ENCODE measurements at places on chromosomes 3 and 15.
A peak's percentile ranks its signal among the peaks of the same experiment; 100 is the strongest.

- ATAC-seq, result no peak
These were observed 221.0 kb upstream of the TPM1 start for GRCh38 chr15:62821384-62822131.

DNA sequence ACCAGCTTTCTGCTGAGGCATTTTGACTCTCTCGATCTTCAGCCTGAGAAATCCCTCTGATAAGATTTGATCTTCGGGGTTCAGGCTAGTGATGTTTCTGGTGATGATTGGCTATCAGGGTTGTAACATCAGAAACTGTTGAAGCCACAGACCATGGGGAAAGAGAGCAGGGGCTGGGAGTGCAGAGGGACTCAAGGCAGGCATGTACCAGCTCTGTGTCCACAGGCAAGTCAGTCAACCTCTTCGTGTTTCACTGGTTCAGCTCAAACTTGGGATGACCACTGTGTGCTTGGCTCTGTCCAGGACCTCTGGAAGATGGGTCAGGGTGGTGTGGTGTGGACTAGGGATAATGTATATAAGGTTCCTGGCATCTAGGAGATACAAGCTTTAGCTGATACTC is 116.5 kb downstream of the EEFSEC start:
- ATAC-seq, result no peak

GRCh38 chr15:23762026-23762425 is 74.9 kb upstream of the NDN start:
- no peak for ATAC-seq

DNA sequence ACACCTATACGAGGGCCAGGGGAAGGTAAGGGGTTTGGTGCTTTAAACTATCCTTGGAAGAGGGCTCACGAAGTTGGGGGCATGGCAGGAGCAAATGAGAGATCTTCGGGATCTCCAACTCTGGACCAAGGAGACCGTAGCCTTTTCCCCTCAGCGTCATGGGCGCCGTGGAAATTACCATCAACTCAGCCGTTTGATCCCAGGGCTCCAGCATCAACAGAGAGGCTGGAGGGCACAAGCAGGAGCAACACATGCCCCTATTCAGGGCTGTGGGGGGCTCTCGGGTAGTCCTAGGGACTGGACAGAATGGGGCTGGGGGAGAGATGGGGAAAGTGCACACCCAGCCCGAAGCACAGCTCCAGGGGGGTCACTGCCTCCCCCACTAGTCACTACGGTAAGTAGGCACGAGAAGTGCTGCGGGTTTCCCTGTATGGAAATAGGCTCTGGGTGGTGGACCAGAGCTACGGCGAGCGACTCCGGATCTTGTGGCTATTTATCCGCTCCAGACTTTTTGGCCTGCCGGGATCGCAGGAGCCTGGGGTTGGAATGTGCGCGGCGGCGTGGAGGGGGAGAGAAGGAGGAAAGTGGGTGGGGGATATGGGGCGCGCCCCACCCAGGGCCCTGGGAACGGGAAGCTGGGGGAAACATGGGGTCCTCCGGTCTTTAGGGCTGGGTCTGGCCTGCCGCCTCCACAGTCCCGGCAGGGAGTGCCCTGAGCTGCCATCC is 539 bp upstream of the LAMB2 start:
- peak; percentile 89 for ATAC-seq

- no peak for ATAC-seq
These were observed 216.3 kb downstream of the RPLP1 start for GRCh38 chr15:69668963-69669362.

DNA sequence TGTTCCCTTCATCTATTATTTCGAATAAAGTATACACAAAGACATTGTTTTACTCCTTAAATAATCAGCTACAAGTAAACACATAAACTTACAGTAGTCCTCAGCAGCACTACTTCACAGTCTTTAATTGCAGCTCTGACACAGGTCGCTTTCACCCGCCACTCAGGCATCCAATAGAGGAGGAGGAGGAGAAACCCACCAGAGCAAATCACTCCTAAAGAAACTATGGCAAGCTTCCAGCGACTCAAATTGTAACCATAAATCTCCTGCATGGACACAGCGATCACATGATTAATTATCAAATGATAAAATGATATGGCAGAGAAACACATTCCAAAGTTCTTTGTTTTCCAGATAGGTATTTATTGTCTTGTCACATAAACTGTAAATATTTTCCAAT is 26.2 kb downstream of the ATP13A3 start:
- ATAC-seq, result no peak

DNA sequence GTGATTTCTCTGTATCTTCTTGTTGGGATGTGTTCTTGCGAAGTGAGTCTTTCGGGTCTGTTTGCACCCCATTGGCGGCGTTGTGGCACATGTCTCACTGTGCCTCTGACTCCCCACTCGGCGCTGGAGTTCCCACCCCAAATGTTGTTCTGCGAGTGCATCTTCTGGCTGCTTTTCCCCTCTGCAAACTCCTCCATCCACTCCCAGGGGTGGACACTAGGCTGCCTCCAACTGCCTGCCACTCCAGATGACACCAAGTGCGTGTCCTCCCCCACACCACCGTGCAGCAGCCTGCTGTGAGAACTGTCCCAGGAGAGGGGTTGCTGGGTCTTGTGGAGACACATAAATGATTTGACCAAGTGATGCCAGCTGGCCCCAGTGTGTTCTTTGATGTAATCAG is 17.6 kb downstream of the EFCC1 start:
- no peak for ATAC-seq

- ATAC-seq, result no peak
These were observed 18.9 kb downstream of the RAP2B start for GRCh38 chr3:153180860-153181372.

DNA sequence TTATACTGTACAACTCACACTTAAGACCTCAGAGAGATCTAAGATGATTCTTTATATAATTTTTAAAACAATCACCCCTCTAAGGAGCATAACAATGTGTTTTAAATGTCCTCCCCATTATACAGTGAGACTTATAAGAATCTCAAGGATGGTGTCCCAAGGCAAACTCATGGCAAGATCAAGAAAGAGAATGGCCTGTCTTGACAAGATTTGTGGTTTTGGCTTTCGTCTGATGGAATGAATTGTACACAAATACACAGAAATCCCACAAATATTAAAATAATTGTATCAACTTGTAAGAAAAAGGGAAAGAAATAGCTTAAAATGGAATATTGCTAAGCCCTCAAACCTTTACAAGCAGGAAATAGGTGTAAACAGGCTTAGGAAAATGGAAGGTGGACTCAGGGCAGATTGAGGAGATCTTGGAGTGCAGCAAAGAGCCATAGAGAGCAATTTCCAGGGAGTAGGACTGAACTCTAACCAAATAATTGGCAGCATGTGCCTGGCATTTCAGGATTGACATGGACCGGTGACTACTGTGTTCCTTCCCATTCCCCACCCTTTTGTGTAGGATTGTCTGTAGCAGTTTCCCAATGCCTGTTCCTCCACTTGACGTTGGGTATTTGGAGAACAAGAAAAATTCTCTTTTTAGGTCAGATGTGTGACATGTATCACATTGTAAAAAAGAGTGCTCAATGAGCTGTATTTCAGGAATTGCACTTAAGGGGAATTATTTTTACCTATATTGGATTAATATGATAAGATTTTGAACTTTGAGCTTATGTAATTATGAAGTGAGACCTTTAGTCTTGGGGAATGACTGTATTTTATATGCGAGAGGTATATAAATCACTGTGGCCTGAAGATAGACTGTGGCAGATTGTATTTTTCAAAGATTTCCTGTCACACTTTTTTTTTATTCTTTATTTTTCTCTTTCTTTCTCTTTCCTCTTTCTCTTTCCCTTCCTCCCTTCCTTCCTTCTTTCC is 317.8 kb upstream of the SLITRK3 start:
- ATAC-seq, result no peak

- no peak for ATAC-seq
These were observed 2.1 kb downstream of the MYD88 start for GRCh38 chr3:38140326-38141172.

- no peak for ATAC-seq
These were observed 85.6 kb upstream of the IQSEC1 start for GRCh38 chr3:13158871-13159270.

DNA sequence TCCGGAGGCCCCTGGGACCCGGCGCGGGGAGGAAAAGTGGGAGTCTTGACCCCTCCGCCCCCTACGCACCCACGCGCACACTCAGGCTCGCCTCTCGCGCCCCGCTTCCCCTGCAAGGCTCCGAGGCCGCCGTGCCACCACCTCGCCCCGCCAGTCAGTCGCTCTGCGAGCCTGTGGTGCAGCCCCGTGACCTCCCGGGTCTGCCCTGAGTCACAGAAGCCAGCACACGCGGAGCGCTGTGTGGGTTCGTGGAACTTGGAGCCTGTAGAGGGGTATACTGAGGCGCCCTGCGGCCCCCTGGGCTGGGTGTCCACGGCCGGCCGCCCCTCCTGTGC is 380 bp upstream of the ALS2CL start:
- peak; percentile 20 for ATAC-seq

DNA sequence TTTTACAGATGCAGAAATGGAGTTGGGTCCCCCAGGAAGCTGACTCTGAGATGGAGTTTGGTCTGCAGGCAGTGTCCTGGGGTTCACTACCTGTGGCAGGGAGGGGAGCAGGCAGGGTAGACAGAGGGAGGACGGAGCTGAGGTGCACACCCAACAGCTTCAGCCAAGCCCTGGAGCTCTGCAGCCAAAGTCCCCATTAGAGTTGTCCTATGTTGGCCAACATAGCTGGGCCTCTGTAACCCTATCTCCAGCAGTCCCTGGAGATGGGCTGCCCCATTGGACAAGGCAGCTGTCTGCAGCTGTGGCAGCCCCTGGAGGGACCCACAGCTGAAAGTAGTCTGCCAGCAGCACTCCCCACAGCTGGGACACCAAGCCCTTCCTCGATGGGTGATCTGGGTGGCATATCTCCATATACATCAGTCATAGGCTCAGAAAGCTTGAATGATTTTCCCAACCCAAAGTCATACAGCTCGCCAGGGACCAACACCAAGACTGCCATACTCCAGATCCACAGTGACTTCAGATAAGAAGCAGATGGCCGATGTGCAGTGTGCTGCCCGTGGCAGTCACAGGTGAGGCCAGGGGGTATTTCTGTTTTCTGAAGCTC is 31.9 kb downstream of the STARD5 start:
- ATAC-seq, result no peak

DNA sequence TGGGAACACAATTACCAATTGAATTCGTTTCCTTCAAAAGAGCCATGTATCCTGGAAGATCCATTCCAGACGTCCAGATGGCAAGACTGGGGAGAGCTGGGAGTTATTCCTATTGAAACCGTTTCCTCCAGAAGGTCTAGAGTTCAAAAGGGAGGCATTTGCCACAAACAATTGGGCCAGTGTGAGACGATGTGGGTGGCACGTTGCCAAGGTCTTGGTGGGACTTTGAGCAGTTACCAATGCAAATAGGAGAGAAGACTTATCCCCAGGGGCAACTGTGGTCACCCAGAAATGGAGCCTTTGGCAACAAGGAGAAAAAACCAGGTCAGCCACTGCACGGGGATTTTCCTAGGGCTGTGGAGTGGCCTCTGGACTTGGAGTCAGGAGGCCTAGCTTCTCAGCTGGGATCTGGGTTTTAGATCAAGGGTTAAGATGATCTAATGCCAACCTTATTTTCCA is 29.6 kb upstream of the TLE3 start:
- ATAC-seq, result no peak

DNA sequence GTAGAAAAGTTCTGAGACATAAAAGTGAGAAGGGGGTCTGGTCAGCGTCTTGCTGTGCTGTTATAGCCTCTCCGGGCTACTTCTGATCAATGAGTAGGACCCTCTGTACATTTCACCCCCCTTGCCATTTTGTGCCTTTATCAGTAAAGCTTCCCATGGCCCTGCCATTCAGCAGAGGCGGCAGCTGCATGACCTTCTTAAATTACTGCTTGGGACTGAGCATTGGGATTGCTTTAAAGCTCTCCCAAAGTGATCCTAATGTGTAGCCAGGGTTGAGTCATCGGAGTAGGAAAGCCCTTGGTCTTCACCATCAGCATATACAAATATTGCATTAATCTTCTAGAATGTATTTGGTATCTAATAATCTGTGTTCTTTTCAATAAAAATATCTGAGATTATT is 70.2 kb downstream of the FMN1 start:
- no peak for ATAC-seq

DNA sequence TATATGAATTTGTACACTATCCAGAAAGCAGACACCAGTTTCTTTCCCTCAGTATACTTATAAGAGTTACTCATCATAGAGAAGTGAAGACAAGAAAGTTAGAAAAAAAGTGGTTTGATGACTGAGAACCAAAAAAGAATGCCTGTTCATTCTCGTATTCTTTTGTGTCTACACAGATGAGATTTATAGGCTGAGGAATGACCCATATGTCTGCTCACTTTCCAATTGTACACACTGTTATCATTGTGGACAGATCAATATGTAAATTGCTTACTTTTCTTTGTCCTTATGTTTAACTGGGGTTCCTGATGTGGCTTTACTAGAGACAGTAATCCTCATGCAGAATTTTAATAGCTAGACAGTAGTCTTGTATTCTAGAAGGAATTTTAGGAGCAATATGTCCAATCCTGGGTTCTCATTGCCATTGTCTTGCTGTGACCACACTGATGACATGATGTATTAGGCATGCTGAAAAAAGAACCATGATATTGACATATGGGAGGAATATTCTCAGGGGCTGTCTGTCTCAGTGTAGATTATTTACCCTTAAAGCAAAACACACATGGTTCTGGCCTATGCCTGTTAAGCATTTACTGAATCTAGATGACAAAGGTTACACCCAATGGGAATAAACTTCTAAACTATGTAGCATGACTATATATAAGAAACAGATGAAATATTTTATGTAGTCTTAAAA is 669.7 kb downstream of the ROBO1 start:
- ATAC-seq, result no peak

- no peak for ATAC-seq
These were observed 363.4 kb upstream of the C2CD4B start for GRCh38 chr15:62528505-62528904.

DNA sequence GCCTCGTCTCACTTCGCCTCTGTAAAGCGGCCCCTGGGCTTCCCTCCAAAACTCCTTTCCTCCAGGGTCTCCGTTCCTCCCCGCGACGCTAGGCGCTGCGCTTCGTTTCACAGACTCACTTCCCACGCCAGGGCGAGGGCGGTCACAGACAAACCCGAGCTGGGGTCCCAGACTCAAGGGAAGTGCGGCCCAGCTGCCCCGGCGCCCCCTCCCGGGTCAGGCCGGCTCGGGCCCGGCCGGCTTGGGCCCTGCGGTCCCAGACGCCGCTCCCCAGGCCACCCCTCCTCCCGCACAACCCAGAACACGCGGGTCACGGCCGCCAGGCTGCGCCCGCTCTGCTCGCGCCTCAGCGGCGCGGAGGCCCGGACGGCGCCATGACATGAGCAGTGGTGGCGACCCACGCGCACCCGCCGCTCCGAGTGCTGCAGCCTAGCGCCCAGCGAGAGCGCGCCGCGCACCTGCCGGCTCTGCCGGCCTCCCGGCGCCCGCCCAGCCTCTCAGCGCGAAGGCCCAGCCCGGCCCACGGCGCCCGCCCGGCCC is 547 bp downstream of the NUP210 start:
- peak; percentile 60 for ATAC-seq
